ENCODE measurements at places on chromosomes 7 and 10.

DNA sequence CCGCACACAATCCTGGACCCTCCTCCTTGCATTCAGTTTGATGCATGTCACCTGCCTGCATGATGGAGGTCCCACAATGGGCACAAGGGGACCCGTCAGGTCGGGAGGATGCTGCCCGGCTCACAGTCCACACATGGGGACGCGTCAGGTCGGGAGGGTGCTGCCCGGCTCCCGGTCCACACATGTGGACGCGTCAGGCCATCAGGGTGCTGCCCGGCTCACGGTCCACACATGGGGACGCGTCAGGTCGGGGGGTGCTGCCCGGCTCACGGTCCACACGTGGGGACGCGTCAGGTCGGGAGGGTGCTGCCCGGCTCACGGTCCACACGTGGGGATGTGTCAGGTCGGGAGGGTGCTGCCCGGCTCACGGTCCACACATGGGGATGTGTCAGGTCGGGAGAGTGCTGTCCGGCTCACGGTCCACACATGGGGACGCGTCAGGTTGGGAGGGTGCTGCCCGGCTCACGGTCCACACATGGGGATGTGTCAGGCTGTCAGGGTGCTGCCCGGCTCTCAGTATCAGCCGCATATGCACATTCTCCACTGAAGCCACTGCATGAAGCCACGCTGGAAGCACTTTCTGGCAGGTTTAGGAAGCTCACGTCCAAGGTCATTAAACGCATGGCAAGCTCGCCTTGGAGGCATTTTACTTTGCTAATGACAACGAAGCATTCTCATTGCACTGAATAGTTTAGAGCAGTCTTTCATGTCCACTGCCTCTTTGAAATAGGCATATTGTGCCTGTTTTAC is 50.3 kb downstream of the DIP2C start:
- DNase-seq: no peak

DNA sequence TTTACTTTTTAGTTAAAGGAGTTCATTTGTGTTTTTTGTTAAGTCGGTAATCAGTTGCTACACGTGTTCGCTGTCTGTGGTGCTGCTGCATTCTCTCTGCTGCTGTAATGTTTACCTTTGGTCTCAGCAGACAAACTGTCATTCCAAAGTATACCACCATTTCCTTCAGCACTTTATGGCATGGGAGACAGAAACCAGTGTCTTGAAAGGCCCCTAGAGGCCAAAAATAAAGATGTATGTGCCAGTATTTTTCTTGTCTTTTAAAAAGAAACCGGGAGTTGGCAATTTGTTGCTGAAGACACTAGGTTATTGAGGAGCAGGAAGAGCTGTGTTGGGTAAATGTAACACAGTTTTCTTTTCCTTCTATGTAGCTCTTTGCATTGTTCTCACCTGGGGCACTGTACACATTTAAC is 24.1 kb downstream of the ZNF92 start:
- peak; percentile 25 for DNase-seq

DNA sequence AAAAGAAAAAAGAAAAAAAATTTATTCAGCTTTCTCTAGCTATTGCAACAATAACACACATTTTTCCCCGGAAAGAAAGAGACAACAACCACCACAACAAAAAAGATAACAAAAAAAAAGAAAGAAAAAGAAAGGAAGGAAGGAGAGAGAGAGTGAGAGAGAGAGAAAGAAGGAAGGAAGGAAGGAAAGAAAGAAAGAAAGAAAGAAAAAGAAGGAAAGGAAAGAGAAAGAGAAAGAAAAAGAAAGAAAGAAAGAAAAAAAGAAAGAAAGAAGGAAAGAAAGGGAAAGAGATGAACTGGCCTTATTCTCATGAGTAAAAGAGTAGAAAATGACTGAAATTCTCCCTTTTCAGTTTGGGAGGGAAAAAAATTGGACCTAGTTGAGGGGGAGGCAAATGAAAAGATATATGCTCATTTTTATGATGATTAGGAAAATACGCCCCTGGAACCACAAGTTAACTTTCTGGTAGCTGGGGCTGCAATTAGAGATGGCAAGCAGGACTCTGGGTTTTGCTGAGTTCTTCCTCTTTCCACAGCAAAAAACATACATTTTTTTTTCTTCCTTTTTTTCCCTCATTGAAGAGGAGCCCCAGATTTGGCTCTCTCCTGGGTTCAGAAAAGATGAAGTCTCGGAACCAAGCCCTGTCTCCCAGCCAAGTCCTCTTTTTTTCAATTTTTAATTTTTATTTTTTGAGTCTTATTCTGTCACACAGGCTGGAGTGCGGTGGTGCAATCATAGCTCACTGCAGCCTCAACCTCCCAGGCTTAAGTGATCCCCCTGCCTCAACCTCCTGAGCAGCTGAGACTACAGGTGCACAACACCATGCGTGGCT is 12.6 kb upstream of the PRDX3 start:
- DNase-seq: no peak

GRCh38 chr10:11489591-11489990 is 121.9 kb downstream of the USP6NL start:
- DNase-seq: no peak

- no peak for DNase-seq
Measured at GRCh38 chr10:114719311-114719710, 61.2 kb upstream of the ABLIM1 start.

- DNase-seq: no peak
Measured at GRCh38 chr10:1957057-1957456, 219.7 kb upstream of the ADARB2 start.

DNA sequence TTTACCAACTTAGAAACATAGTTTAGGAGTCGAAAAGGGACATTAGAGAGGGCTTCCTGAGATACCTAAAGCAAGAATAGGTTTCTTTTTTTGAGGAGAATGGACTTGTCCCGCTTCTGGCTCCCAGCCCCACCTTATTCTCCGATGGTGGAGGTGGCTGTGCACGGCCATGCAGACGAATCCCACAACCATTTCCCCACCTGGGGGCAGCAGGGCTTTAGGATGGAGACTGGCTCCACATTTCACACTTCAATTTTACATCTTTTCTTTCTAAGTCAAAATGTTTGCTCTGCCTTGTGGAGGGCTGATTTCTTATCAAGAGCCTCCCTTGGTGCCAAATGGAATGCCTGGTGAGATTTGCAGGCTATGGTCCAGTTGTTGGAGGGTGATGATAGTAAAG is 118.5 kb downstream of the GLRX3 start:
- no peak for DNase-seq

DNA sequence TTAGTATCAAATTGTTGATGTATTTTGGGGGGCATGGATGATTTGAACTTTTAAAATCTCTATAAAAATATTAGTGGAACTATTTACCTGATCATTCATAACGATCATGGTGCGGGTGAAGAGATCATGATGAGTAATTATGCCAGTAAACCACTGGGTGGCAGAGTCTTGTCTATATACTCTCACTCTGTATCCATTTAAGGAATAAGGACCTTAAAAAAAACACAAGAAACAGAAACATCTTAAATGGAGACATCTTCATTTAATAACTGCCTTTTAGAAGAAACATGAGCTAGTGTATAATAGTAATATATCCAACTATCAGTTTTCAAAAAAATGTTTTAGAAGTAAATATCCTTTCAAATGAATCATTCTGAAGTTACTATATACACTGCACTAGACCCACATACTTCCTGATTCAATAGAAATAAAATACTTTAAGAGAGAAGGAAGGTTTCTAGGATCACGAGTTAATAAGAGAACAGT is 84.0 kb downstream of the NRBF2 start:
- DNase-seq: peak; percentile 67

GRCh38 chr10:101441541-101442455 is 87.8 kb downstream of the BTRC start:
- DNase-seq: peak; percentile 68

GRCh38 chr10:95241533-95241932 is 47.5 kb downstream of the ACSM6 start:
- no peak for DNase-seq

GRCh38 chr10:83909001-83909400 is 230.3 kb upstream of the GHITM start:
- DNase-seq: no peak

DNA sequence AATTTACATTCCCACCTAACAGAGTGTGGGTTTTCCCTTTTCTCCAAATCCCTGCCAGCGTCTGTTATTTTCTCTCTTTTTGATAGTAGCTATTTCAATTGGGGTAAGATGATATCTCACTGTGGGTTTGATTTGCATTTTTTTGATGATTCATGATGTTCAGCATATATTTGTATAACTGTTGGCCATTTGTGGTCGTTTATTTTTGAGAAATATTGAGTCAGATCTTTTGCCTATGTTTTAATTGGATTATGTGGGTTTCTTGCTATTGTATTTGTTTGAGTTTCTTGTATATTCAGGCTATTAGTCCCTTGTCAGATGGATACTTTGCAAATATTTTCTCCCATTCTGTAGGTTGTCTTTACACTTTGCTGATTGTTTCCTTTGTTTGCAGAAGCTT is 193.8 kb downstream of the ABCA13 start:
- DNase-seq: peak; percentile 2

GRCh38 chr7:491958-492713 is 27.5 kb downstream of the PDGFA start:
- DNase-seq: no peak

- peak; percentile 8 for DNase-seq
Measured at GRCh38 chr7:155021699-155022145, 18.8 kb upstream of the PAXIP1 start.

- DNase-seq: no peak
Measured at GRCh38 chr7:107070710-107071109, 26.2 kb downstream of the PRKAR2B start.

GRCh38 chr7:156074982-156075615 is 262.8 kb upstream of the SHH start:
- DNase-seq: no peak

DNA sequence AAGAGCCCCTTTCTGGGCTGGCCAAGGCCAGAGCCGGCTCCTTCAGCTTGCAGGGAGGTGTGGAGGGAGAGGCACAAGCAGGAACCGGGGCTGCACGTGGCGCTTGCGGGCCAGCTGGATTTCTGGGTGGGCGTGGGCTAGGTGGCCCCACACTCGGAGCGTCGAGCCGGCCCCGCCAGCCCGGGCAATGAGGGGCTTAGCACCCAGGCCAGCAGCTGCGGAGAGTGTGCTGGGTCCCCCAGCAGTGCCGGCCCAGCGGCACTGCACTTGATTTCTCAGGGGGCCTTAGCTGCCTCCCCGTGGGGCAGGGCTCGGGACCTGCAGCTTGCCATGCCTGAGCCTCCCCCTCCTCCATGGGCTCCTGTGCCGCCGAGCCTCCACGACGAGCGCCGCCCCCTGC is 48.1 kb downstream of the SH2D4B start:
- no peak for DNase-seq

GRCh38 chr10:130990486-130990885 is 321.0 kb downstream of the TCERG1L start:
- DNase-seq: no peak

Data from EH (cell line).